Right lobe of liver (tissue), 6 donors: ENCODE measurements at places on chromosomes 7 and 10. TPM values are rescaled to one million over a fixed set of nuclear protein-coding genes. Genes with fewer than 3 reads are reported as not detected.

DNA sequence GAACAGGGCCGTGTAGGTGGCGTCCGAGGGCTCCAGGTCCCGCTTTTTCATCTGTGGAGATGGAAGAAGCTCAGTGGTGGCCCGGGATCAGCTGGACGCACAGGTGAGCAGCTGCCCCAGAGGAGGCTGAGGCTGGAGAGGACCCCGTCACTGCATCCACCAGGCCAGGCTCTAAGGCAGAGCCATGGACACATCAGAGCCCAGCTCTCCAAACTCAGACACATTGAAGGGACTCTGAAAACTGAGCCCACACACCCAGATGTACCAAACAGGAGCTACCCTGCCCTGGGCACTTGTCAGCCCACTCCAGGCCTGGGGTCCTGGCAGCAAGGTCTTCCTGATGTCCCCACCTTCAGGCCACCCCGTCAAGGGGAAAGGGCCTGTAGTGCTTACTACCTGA, 8.8 kb downstream of the PTCD1 start:
- no peak overlapping the region for H3K4me3 ChIP-seq
- no peak for DNase-seq
- peaks cover 11% of the 10 kb centered on the region for H3K36me3 ChIP-seq
- H3K4me1 ChIP-seq: no peaks in the 10 kb centered on the region

DNA sequence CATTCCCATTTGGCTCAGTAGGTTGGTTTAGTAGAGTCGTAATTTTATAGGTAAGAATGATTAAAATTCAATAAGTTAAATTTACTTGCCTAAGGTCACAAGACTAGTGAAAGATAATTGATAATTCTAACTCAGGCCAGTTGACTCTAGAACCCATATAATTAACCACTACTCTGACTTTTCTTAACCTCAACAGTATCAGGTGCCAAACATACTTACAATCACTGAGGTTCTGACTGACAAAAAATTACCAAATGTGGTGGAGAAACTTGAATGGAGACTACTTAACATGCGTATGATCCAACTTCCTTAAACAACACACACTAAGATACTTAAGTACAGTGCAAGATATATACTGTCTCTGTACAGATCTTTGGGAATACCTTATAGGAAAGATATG, 667.3 kb upstream of the SORCS1 start:
- H3K27me3 ChIP-seq: no peaks in the 10 kb centered on the region
- no peaks in the 10 kb centered on the region for H3K4me1 ChIP-seq
- no peak overlapping the region for H3K27ac ChIP-seq

DNA sequence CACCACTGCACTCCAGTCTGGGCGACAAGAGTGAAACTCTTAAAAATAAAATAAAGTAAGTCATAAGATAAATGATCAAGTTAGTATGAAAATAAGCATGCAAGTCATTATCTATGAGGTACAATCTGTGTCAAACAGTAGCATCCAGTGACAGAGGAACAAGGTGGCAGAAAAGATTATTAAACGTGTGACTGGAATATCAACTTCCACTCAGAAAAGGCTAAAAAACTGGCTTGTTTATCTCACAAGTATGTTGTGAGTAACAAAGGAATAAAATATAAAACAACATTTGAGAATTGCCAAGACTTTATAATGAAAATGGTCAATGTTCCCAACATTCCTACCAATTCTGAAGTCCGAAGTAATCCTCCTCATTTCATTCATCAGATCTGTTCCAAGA, 30.3 kb downstream of the ITGB1 start:
- H3K4me3 ChIP-seq: no peak overlapping the region
- no peaks in the 10 kb centered on the region for H3K4me1 ChIP-seq
- H3K36me3 ChIP-seq: peaks cover 47% of the 10 kb centered on the region
- no peak for DNase-seq
- H3K27ac ChIP-seq: no peak overlapping the region

- H3K27me3 ChIP-seq: no peaks in the 10 kb centered on the region
- no peaks in the 10 kb centered on the region for H3K36me3 ChIP-seq
- H3K4me3 ChIP-seq: no peak overlapping the region
- H3K27ac ChIP-seq: no peak overlapping the region
These were observed 119.3 kb downstream of the CALN1 start for GRCh38 chr7:72292794-72293193.

GRCh38 chr10:6023661-6024333, 38.4 kb downstream of the IL2RA start:
- no peaks in the 10 kb centered on the region for H3K27me3 ChIP-seq
- H3K27ac ChIP-seq: no peak overlapping the region
- no peak overlapping the region for H3K4me3 ChIP-seq
- no peaks in the 10 kb centered on the region for H3K4me1 ChIP-seq

DNA sequence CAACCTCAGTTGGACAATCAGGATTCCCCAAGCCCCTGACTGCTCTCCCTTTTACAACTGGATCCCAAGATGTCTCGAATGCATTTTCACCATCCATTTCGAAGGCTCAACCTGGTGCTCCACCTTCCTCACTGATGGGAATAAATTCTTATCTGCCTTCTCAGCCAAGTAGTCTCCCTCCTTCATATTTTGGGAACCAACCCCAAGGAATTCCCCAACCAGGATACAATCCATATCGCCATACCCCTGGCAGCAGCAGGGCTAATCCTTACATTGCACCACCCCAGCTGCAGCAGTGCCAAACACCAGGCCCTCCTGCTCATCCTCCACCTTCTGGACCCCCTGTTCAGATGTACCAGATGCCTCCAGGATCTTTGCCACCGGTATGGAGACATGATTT, 6.0 kb downstream of the SEC23IP start:
- H3K27me3 ChIP-seq: no peaks in the 10 kb centered on the region
- DNase-seq: no peak
- no peaks in the 10 kb centered on the region for H3K4me1 ChIP-seq
- no peaks in the 10 kb centered on the region for H3K36me3 ChIP-seq

DNA sequence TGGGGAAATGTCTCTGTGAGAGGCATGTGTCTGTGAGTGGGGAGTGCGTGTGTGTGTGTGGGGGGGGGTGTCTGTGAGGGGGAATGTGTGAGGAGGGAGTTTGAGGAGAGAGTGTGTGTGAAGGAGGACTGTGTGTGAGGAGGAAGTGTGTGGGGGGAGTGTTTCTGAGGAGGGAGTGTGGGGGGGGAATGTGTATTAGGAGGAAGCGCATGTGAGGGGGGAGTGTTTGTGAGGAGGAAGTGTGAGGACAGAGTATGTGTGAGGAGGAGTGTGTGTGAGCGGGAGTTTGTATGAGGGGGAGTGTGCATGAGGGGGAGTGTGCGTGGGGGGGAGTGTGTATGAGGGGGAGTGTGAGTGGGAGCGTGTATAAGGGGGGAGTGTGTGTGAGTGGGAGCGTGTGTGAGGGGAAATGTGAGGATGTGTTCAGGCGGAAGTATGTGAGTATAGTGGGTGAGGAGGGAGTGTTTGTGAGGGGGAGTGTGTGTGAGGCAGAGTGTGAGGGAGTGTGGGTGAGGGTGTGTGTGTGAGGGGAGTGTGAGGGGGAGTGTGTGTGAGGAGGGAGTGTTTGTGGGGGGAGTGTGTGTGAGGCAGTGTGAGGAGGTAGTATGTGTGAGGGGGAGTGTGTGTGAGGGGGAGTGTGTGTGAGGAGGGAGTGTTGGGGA, 21.8 kb upstream of the PTPRN2 start:
- no peak for DNase-seq
- no peaks in the 10 kb centered on the region for H3K36me3 ChIP-seq
- H3K27me3 ChIP-seq: no peaks in the 10 kb centered on the region
- H3K4me3 ChIP-seq: no peak overlapping the region
- H3K27ac ChIP-seq: no peak overlapping the region
- H3K4me1 ChIP-seq: no peaks in the 10 kb centered on the region

- DNase-seq: no peak
- no peak overlapping the region for H3K4me3 ChIP-seq
- H3K27ac ChIP-seq: no peak overlapping the region
- no peaks in the 10 kb centered on the region for H3K4me1 ChIP-seq
- H3K27me3 ChIP-seq: no peaks in the 10 kb centered on the region
These were observed 253.5 kb downstream of the ADARB2 start for GRCh38 chr10:1483826-1484225.

DNA sequence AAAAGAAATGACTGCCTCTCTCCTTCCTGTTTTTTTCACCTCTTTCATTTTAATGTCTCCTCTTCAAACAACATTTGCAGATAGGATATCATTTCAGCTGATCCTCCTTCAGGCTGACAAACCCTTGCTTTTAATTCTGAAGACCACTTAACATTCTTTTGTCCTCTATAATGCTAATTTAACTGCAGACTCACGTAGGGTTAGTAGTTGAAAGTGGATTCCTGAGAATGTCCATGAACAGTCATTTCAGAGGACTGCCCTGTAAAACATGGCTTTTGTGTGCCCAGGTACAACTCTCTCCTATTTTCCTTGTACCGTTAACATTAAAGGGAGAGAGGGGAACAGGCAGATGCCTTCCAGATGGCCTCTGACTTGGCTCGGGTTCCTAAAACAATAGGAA, 524.4 kb downstream of the SDK1 start:
- no peaks in the 10 kb centered on the region for H3K27me3 ChIP-seq
- no peak overlapping the region for H3K27ac ChIP-seq
- no peak for DNase-seq
- no peak overlapping the region for H3K4me3 ChIP-seq
- H3K4me1 ChIP-seq: no peaks in the 10 kb centered on the region

DNA sequence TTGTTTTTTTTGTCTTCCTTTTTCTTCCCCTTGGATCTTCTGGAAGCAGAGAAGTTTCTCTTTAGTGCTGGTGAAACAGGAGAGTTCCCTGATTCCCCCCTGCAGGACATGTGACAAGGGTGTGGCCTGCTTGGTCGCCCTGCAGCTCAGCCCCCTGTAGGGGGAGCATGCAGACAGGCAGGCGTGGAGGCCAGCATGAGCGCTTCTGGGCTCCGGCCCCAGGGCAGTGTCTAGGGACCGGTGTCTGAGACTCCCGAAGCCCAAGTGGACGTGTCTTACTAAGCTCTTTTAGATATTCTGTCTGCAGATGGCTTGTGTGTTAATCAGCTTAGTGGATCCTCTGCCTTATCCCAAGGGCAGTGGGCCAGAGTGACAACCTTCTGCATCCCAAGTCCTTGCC, 26.1 kb downstream of the PRSS58 start:
- DNase-seq: no peak
- H3K27me3 ChIP-seq: no peaks in the 10 kb centered on the region
- no peaks in the 10 kb centered on the region for H3K36me3 ChIP-seq
- H3K4me1 ChIP-seq: no peaks in the 10 kb centered on the region
- H3K27ac ChIP-seq: no peak overlapping the region

DNA sequence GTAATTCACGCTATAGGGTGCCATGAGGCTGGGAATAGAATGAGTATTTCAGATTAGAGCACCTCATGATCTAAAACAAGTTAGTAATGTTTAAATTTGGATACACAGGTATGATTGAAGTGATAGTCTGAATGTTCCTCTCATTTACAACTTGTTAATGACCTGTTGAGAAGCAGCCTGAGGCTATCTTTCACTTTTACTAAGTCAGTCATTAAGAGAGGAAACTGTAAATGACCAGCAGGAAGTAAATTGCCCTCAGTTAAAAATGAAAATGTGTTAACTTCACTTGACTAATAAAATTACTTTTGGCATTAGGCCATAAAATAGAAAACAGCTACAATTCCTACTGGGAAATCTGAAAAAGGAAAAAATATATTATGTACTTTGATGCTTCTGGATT, 1042.0 kb downstream of the DNAJB9 start:
- no peak overlapping the region for H3K27ac ChIP-seq
- H3K27me3 ChIP-seq: no peaks in the 10 kb centered on the region
- H3K4me1 ChIP-seq: no peaks in the 10 kb centered on the region
- no peak for DNase-seq
- H3K4me3 ChIP-seq: no peak overlapping the region
- no peaks in the 10 kb centered on the region for H3K36me3 ChIP-seq

- H3K4me1 ChIP-seq: no peaks in the 10 kb centered on the region
- no peaks in the 10 kb centered on the region for H3K36me3 ChIP-seq
- no peak overlapping the region for H3K27ac ChIP-seq
- no peak overlapping the region for H3K4me3 ChIP-seq
- no peaks in the 10 kb centered on the region for H3K27me3 ChIP-seq
These were observed 13.5 kb downstream of the PTPN12 start for GRCh38 chr7:77550586-77550985.

DNA sequence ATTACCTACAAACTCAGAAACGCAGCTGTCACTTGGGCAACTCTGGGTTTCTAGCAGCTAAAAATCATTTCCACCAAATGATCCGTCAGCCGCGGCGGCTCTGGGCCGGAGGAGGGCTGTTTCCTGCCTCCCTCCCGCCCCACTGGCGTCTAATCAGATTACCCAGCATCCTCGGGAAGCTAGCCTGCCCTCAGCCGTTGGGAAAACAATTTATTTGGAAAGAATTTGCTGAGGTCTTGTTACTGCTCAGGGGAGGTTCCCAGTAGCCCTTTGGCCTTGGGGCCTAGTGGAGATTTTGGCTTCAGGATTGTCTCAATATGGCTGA, 65.0 kb upstream of the ADGRA1 start:
- peak overlapping the region; percentile 41 for H3K27ac ChIP-seq
- H3K27me3 ChIP-seq: no peaks in the 10 kb centered on the region
- DNase-seq: no peak
- H3K4me3 ChIP-seq: no peak overlapping the region
- no peaks in the 10 kb centered on the region for H3K4me1 ChIP-seq
- no peaks in the 10 kb centered on the region for H3K36me3 ChIP-seq

DNA sequence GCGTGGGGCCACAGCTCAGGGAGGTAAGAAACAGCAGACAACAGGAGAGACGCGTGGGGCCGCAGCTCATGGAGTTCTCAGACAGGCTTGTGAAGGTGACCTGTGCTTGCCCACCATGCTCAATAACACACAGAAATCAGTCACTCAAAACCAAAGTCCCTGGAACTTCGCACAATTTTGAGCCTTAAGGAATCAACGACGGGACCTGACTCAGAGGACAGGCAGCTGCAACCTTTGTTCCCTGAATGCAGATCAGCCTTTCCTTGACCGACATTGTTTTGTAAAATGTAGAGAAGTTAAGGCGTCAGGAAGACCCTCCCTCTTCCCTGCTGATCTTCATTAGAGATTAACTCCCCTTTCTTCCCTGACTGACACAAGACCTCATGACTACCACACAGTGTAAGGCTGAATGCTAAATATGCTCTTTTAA, 8.5 kb upstream of the KNDC1 start:
- H3K4me1 ChIP-seq: no peaks in the 10 kb centered on the region
- H3K27ac ChIP-seq: no peak overlapping the region
- DNase-seq: no peak
- no peaks in the 10 kb centered on the region for H3K27me3 ChIP-seq
- H3K4me3 ChIP-seq: no peak overlapping the region

Gene EN2
- not detected for total RNA-seq

Gene EBLN1
- total RNA-seq: not detected

Gene CYP2C19
- 257 TPM for total RNA-seq

Gene PPP1R3C
- 158 TPM for total RNA-seq

Gene PHKG1
- 0.88 TPM for total RNA-seq

Gene TMEM176A
- total RNA-seq: 441 TPM

Gene CYP3A4
- total RNA-seq: 891 TPM

Gene LIPJ
- total RNA-seq: 0.12 TPM

Gene IFIT1B
- total RNA-seq: not detected

Gene BEND7
- 14.5 TPM for total RNA-seq
